ENCODE measurements at places on chromosomes 16 and 17.

DNA sequence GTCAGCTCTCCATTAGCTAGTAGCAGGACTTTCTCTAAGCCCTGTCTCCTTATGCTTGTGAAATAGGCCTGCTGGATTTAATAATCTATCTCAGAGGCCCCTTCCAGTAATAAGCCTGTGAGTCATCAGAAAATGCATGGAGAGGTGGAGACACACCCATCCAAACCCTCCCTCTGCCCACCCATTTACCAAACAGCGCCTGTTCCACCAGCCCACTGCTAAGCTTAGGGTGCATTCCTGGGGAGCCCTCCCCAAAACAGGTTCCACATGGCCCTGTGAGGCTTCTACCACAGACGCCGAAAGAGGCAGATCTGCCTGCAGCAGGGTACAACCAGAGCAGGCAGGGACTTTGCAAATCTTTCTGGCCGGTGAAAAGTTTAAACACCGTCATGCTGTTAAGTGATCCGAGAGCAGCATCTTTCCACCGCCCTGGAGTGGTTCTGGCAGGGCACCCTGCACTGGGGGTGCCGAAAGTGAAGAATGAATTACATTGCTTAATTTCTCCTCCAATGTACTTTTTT lies 99.3 kb downstream of the GAS7 start:
- DNase-seq: peak; percentile 95

- peak; percentile 3 for DNase-seq
These were observed 26.0 kb upstream of the MPHOSPH6 start for GRCh38 chr16:82195917-82196494.

GRCh38 chr17:41212524-41213169 lies 13.8 kb upstream of the KRTAP9-2 start:
- no peak for DNase-seq

DNA sequence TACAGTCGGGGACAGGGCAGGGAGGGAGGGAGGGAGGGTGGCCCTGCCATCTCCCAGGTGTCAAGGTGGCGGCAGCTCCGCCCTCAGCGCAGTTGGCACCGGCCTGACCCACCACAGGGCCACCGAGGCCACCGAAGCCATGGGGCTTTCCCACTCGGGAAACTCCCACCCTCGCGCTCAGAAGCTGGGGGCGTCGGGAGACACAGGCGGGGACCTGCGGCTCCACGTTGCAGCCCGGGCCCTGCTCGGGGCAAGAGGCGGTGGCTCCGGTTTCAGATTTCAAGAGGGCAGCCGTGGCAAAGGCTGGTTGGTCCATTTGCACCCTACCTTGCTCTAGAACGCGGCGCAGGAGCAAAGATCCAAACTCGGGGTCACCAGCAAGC lies 544 bp downstream of the CYB561 start:
- DNase-seq: peak; percentile 52

GRCh38 chr17:55735731-55736405 lies 13.2 kb upstream of the TMEM100 start:
- peak; percentile 86 for DNase-seq

- DNase-seq: peak; percentile 64
These were observed 181.9 kb downstream of the SNX29 start for GRCh38 chr16:12158428-12158827.

GRCh38 chr16:84532291-84532724 lies 27.8 kb upstream of the MEAK7 start:
- peak; percentile 92 for DNase-seq

- no peak for DNase-seq
These were observed 366.2 kb upstream of the TNRC6C start for GRCh38 chr17:77592106-77592865.

DNA sequence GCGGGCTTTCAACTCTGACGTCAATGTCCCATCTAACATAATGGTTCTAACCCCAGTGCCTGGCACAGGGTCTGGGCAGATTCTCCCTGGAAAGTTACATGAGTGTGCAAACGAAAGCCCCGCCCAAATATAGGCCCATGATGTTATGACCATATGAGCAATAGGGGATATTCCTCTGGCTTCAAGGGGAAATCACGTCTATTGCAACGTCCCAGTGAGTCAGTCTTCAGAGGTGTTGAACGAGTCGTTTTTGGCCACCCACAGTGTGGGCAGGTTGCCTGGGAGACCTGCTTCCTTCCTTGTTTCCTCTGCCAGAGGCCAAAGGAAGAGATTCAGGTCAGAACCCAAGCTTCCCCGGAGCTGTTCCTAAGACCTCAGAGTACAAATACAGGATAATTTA lies 30.3 kb downstream of the PIK3R5 start:
- DNase-seq: no peak

DNA sequence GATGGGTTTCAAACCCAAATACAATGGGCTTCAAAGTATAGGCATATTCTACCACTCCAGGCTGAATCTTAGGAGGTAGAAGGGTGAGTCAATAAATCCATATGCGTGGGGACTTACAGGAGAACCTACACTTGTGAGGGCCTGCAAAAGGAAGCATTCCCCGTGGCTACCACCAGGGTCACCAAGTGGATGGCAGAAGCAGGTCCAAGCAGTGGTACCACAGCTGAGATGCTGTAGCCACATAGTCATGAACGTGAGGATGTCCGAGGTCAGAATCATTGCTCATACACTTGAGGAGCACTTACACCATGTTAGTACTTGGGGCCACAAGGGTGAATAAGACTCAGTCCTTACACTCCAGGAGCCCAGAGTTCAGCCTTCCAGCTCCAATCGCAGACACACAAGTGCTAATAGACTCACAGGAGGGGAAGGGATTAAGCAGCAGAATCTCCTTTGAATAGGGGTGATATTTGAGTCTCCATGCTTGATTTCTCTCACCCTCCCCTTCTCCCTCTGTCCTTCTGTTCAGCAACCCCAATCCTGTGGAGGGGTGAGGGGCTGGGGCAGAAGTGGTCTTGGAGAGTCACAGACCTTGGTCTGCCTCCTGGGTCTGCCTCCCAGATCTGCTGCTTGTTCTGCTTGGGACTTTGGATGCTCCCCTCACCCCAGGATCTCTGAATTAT lies 42.5 kb upstream of the ASIC2 start:
- no peak for DNase-seq

DNA sequence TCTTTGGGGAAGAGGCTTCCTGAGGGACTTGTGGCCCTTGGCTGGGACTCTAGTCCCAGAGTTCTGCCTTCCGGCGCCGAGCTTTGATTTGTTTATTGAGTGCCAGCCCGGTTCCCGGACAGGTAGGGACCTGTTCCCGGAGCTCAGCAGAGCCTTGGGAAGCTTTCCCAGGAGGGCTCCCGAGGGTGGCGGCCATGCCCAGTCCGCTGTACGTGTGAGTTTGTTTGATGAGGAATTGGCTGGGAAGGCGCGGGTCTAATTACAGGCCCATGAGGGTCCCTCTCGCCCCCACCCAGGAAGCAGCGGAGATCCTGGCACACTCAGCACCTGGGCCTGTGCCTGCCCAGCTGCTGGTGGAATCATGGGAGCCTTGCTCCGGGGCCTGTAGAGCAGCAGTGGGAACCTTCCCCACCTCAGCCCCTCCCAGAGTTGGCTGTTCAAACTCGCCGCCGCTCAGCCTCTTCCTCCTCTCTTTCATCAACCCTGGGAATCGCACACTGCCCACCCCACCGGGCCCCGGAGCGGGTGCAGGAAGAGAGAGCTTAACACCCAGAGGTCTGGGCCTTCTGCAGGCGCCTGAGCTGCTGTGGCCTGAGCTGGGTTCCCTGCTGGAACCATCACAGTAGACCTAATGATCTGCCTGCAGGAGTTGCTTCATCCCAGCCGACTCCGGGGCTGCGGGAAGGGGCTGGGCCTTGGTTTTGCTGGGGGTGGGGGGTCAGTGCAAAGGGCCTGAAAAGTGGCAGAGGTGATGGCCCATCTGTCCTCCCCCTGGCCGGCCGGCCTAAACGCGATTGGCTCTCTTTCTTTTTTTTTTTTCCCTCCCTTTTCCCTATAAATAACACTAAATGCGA lies 313.7 kb downstream of the SEC14L1 start:
- DNase-seq: no peak

GRCh38 chr17:78379131-78379491 lies 662 bp downstream of the PGS1 start:
- peak; percentile 71 for DNase-seq

GRCh38 chr17:76738468-76738850 lies 540 bp downstream of the MFSD11 start:
- DNase-seq: peak; percentile 41

GRCh38 chr16:15573274-15573895 lies 69.6 kb downstream of the MARF1 start:
- no peak for DNase-seq

GRCh38 chr17:17391668-17392370 lies 85.0 kb upstream of the MED9 start:
- DNase-seq: no peak

DNA sequence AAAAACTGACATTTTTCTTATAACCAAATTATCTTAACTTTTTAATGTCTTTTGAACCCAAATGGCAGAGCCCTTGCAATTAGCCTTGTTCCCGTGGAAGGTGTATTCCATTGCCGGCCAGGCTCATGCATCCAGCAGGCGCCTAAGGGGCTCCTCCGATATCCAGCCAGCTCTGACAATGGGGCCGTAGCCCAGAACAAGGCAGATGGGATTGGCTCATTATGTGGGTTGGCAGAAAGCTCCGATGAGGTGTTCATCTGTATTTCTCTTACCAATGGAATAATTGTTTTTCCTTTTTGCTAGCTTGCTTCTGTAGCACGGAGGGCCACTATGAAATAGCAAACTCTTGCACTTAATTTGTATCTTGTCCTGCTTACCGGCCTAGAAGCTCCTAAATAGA lies 208.2 kb upstream of the CHMP6 start:
- DNase-seq: no peak

DNA sequence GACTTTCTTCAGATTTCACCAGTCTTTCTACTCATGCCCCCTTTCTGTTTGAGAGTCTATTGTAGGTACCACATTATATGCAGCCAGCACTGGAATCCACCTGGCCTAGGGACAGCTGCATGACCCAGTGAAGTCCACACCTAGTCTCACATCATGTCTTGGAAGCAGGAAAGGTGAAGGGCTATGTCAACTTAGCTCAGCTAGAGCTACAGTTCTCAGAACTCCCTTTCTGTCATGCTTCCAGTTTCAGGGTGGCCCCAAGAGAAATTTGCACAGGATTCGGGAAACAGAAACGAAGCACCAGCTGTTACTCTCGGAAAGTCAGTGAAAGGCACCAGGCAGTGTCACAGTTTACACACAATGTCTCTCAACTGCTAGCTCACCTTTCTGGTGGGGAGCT lies 51.6 kb upstream of the NLRP1 start:
- DNase-seq: no peak

DNA sequence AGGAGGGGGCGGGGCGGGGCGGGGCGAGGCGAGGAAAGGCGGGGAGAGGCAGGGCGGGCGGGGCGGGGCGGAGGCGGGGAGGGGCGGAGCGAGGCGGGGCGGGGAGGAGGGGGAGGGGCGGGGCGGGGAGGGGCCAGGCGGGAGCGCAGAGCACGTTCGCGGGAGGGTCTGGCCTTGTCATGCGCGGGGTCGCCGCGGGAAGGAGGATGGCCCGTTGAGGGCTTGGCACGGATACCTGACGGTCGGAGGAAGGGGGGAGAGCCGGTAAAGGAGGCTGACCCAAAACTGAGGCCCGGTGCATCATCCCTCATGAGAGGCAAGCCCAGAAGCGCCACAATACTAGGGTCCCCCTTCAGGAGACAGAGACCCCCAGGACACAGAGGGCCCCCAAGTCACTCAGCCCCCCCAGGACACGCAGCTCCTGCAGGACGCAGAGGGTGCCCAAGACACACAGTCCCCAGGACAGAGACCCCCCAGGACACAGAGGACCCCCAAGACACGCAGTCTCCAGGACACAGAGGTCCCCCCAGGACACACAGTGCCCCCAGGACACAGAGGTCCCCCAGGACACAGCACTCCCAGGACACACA lies 593 bp upstream of the WDR45B start:
- no peak for DNase-seq

- DNase-seq: peak; percentile 32
These were observed 6.5 kb upstream of the ZNF778 start for GRCh38 chr16:89210904-89211515.

GRCh38 chr17:76265624-76266243 lies 586 bp downstream of the UBALD2 start:
- peak; percentile 85 for DNase-seq

DNA sequence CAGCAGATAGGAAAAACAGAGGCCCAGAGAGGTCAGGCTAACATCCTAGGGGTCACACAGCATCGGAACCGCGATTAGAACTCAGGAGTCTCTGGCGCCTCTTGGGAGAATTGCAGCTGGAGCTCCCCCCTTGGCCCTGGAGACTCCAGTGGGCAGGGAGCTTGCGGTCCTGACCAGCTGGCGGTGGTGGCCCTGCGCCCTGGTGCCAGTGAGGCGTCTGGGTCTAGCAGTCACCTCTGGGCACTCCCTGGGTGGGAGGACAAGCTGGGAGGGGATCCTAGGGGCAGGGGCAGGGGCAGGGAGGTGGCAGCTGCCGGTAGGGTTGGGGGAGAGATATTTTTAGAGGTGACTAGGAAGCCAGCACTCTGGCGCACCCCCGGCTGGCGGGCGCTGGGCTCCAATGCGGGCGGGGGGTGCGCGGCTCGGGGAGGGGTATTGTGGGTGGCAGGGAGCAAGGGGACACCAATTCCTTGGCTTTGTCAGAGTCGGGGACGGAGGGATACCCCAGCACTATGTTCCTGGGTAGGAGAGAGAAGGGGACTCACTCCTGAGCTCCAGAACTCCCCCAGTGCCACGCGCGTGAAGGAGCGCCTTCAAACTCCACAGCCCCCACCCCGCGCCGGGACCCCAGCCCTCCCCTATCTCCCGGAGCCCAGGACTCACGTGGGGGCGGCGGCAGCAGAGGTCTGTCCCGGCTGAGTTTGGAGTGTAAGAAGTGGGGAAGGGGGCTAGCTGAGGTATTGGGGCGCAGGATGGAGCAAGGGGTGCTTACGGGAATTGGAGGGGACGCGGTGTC lies 584 bp downstream of the PHOSPHO1 start:
- DNase-seq: no peak

- peak; percentile 27 for DNase-seq
These were observed 10.0 kb upstream of the CD300LD start for GRCh38 chr17:74601944-74602572.

GRCh38 chr16:80084614-80085013 lies 456.2 kb upstream of the DYNLRB2 start:
- peak; percentile 41 for DNase-seq

GRCh38 chr17:43671031-43671692 lies 9.4 kb upstream of the MEOX1 start:
- no peak for DNase-seq

DNA sequence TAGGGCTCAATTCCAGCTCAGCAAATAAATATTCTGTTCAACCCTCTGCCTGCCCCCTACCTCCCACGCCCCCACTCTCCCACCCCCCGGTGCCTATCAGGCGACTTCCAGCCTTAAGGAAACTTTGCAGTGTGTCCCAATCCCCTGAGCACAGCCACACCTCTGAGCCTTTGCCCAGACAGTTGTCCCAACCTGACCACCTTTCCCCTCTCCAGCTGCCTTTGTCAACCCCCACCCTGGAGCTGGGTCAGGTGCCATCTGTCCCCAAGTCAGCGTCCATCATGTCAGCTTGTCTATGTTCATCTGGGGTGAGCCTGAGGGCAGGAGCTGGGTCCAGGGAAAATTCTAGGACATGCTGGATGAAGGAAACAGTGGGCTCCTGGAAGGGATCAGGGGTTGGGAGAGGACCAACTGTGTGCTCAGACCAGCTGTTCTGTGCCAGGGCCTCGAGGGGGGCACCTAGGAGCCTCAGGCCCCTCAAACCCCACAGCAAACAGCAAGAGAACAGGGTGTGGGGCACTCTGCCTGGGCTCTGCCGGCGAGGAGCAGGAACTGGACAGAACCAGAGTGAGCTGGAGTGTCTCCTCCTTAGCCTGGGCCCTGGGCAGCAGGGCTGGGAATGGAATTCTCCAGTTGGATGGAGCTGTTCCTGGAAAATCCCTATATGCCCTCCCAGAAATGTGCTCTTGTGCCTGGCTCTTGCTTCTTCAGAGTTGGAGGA lies 17.8 kb downstream of the CDH16 start:
- DNase-seq: peak; percentile 35

GRCh38 chr17:79062691-79063090 lies 11.9 kb upstream of the ENGASE start:
- no peak for DNase-seq
